ENCODE measurements at places on chromosomes 1 and 21.

DNA sequence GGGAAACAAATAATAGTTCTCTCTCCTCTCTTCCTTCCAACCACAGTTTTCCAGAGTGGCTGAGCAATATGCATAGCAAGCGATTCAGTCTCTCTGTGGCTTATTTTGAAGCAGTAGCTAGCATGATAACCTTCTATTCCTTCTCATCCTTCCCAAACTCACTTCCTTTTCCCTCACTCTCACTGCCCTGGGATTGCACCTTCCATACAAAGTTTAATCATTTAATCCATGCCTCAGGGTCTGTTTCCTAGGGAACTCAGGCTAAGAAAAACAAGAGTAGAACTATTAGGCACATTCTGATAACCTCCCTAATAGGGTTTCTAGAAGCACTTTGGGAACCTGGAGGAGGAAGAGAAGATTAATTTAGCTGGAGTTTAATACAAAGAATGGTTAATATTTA is 97.7 kb upstream of the S1PR1 start:
- no peak for DNase-seq

DNA sequence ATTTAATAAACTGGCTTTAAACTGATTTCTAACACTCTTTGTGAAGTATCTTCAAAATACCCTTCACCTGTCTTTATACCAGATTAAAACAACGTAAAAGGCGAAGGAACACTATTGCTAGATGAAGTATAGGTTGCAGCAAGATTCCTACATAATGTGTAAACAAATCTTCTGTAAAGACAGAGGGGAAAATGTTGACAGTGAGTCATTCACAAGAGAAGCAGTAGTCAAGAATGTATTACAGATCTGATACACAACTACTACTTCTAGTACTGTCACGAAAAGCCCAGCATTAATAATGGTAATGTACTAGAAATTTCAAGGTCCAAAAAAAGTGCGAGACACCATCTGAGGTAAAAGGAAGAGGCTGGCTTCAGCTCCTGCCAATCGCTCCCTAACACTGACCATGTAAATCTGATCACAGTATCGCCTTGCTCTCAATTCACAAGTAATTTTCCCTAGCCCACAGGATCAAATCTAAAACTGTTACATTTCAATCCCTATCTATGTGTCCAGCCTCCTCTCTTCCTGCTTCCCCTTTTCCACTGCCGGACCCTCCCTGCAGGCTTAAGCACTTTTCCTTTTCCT is 290.4 kb downstream of the AKT3 start:
- DNase-seq, result no peak

- DNase-seq, result no peak
Measured at GRCh38 chr21:35582731-35583130, 477.6 kb downstream of the SETD4 start.

DNA sequence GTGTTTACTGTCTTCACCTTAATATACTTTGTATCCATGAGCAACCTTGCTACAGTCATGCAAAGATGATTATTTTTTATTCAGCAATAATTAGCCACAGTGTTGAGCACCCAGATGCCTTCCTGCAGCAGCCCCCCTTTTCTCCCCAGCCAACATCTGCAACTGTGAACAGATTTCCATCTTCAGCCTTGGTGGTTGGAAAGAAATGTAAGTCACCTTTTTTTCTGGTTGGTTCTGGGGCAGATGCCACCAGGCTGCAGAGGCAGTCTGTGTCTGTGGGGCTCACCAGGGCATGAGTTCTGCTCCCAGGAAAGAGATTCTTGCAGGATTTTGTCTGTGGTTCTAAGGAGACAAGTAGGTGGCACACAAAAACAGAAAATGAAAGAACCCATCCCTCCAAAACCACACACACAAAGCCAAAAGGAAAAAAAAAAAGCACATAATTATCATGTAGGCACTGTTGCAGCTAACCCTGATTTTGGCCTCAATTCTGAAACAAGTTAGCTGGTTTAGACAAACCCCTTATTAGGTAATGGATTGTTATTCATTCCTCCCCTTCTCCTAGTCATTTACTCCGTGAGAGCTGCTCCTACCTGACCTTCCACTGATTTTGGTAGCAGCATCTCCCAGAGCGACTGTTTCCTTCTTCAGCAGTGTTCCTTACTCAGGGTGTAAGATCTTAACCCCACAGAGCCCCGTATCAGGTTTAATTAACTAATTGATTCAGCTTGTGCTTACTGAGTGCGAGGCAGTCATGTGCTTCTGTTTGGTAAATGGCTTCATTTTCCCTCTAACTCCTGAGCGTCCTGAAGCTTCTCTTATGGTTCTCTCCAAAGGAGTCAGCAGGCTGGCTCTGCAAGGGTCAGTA is 36.5 kb downstream of the GALNT2 start:
- DNase-seq, result no peak

DNA sequence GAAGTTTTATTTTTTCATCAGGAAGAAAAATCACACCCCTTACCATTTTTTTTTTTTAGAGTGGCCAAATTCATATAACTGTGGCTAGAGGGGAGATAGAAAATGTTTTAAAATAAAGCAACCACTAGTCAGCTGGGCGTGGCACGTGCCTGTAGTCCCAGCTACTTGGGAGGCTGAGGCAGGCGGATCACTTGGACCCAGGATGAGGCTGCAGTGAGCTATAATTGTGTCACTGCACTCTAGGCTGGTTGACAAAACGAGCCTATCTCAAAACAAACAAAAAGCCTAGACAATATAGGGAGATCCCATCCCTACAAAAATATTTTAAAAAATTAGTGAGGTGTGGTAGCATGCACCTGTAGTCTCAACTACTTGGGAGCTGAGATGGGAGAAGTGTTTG is 14.8 kb upstream of the BECN2 start:
- no peak for DNase-seq

All from foreskin keratinocyte (primary cell).